ENCODE measurements at places on chromosomes 1 and 21. TPM values are rescaled to one million over a fixed set of nuclear protein-coding genes. Genes with fewer than 3 reads are reported as not detected.

The OTUD3 gene
- 19.3 TPM for total RNA-seq

DNA sequence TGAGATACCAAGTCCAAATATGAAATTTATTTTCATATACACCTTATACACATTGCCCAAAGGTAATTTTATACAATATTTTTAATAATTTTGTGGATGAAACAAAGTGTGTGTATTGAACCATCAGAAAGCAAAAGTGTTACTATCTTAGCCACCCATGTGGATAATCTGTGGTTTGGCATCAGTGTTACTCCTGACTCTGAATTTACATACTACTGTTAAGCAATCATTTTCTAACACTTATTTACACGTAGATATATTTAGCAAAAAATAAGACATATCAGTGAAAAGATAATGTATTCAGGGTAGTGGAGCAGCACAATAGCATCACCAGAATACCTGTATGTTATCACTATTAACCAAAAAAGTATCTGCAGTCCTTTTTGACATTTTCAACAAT lies 23.8 kb downstream of the DENND2D start:
- H3K27ac ChIP-seq: no peak overlapping the region
- H3K4me1 ChIP-seq: no peaks in the 10 kb centered on the region
- DNase-seq: no peak
- no peak overlapping the region for H3K4me3 ChIP-seq
- H3K27me3 ChIP-seq: no peaks in the 10 kb centered on the region

DNA sequence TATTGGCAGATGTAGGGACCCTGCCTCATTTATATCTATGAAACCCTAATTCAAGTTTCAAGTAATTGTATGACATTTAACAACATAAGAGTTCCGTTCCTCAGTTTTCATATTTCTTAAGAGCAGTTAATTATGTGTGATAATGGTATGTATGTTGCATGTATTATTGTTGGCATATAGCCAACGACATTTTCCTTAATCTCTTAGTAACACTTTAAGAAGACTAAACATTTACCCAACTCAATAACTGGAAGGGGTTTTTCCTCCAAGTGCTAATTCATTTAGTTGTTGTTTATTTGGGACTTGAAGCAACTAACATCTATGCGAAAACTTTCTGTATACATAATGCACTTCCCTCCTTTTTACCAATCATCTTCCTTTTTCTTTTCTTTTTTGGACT lies 1.5 kb upstream of the RALGPS2 start:
- H3K27ac ChIP-seq: no peak overlapping the region
- DNase-seq: no peak
- H3K36me3 ChIP-seq: no peaks in the 10 kb centered on the region
- H3K27me3 ChIP-seq: no peaks in the 10 kb centered on the region

DNA sequence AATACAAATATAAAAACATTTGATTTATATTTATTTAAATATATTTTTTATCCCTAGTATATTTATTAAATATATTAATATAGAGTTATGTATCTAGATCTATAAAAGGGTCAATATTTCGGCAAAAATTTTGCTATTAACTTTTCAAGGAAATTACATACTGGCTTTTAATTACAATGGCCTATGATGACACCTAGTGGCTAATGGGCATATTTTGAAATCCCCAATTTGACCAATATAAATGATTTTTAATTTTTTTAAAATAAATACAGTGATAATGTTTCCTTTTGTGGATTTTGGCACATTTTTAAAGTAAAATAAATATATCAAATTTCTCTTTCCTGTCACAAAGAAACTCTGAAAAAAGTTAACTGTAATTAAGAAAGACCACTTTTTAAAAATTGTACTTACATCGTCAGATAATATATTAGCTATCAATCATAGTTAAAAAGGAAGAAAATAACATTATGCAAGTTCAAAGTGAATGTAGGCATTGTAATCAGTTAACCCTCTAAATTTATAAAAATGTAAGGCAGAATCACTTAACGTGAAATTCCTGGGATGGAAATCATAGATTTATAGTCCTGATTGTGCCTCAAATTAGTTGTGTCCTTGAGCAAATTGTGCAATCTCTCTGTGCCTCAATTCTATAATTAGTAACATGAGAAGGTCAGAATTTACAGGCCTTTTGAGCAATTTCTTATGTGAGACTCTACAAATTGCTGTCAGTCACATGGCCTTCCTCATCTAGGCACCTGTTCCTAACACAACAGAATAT lies 25.6 kb upstream of the RGS13 start:
- no peaks in the 10 kb centered on the region for H3K36me3 ChIP-seq
- H3K4me1 ChIP-seq: peaks cover 8% of the 10 kb centered on the region
- no peaks in the 10 kb centered on the region for H3K27me3 ChIP-seq
- H3K27ac ChIP-seq: no peak overlapping the region
- no peak for DNase-seq

GRCh38 chr1:201877877-201878401 lies 10.8 kb upstream of the SHISA4 start:
- no peak for DNase-seq
- no peaks in the 10 kb centered on the region for H3K27me3 ChIP-seq
- no peaks in the 10 kb centered on the region for H3K4me1 ChIP-seq

GRCh38 chr1:18556364-18556763 lies 74.3 kb upstream of the PAX7 start:
- no peak overlapping the region for H3K4me3 ChIP-seq
- H3K27ac ChIP-seq: no peak overlapping the region
- peaks cover 11% of the 10 kb centered on the region for H3K4me1 ChIP-seq

GRCh38 chr1:229756666-229757065 lies 130.6 kb downstream of the URB2 start:
- H3K27ac ChIP-seq: no peak overlapping the region
- H3K36me3 ChIP-seq: no peaks in the 10 kb centered on the region
- H3K27me3 ChIP-seq: peaks cover 3% of the 10 kb centered on the region

DNA sequence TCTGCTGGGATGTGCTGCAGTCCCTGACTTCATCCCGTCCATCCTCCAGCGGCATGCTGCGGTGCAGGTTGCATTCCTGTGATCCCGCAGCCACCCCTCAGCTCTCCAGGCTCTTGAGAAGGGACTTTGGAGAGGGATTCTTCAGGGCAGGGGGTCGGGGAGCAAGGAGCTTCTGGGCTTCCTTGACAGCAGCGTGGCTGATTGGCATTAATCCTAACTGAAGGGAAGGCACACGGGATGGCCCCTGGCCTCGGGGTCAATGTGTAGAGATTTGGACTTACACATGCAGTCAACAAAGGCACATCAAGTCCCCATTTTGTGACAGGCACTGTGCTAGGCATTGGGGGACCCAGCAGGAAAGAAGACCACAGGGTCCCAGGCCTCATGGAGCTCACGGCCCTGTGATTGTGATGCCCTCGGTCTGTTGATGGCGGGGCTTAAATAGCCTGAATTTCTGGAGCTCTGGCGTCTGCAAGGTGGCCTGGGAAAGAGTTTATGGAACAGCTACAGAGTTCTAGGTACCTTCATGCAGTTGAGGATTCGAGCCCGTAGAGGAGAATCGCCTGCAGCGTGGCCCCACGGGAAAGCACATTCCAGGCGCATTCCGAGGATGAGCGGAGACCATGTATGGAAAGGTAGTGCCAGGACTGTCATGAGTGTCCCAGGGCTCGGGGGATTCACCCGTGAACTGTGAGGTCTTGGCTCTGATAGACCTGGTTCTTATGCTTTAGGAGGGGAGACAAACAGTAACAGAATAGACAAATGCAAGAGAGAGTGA lies 20.1 kb downstream of the PSEN2 start:
- H3K36me3 ChIP-seq: no peaks in the 10 kb centered on the region
- no peak overlapping the region for H3K27ac ChIP-seq
- H3K27me3 ChIP-seq: no peaks in the 10 kb centered on the region
- H3K4me1 ChIP-seq: no peaks in the 10 kb centered on the region
- H3K4me3 ChIP-seq: no peak overlapping the region

The ARHGAP29 gene
- 0.54 TPM for total RNA-seq

The CRYAA gene
- not detected for total RNA-seq

- H3K4me1 ChIP-seq: peaks cover 12% of the 10 kb centered on the region
- no peak overlapping the region for H3K4me3 ChIP-seq
- no peaks in the 10 kb centered on the region for H3K36me3 ChIP-seq
- no peak for DNase-seq
- H3K27me3 ChIP-seq: no peaks in the 10 kb centered on the region
Observed at GRCh38 chr1:58905628-58906221, 121.9 kb upstream of the JUN start.

DNA sequence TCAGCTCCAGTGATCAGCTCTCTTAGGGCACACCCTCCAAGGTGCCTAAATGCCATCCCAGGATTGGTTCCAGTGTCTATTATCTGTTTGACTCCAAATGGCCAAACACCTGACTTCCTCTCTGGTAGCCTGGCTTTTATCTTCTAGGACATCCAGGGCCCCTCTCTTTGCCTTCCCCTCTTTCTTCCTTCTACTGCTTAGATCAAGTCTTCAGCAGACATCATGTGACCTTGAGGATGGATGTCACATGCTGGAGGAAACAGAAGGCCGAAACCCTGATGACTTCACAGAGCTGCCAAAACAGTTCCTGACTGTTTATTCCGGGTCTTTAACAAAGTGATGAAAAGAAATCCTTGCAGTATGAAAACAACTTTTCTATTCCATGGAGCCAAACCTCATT lies 24.4 kb upstream of the WDR26 start:
- DNase-seq: no peak
- no peak overlapping the region for H3K4me3 ChIP-seq
- H3K36me3 ChIP-seq: peaks cover 2% of the 10 kb centered on the region
